Aorta (tissue), 5 donors: ENCODE measurements at places on chromosomes 2 and 18. TPM values are rescaled to one million over a fixed set of nuclear protein-coding genes. Genes with fewer than 3 reads are reported as not detected.

DNA sequence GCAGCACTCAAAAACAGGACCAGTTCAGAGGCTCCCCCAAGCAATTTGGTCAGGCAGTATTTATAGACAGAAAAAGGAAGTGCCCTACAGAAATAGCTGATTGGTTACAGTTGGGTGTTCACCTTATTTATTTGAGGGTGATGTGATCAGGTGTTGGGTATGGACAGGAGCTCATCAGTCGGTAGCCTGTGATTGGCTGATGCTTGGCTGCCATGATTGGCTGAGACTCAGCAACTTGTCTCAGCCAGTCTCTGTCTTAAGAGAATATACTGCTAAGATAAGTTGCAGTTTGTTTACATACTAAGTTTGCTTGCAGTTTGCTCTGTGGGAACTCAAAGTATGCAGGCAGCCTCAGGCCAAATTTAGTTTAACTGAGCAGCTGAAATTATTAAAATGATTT is 9.4 kb downstream of the ABCG8 start:
- H3K36me3 ChIP-seq, result no peaks in the 10 kb centered on the region
- no peaks in the 10 kb centered on the region for H3K27me3 ChIP-seq

GRCh38 chr2:158818511-158818910 is 23.4 kb downstream of the DAPL1 start:
- H3K4me3 ChIP-seq, result no peak overlapping the region
- H3K27ac ChIP-seq, result no peak overlapping the region
- DNase-seq, result no peak
- H3K27me3 ChIP-seq, result no peaks in the 10 kb centered on the region
- no peaks in the 10 kb centered on the region for H3K36me3 ChIP-seq

The WNT6 gene
- 0.88 TPM for total RNA-seq

The SERPINB12 gene
- not detected for total RNA-seq

DNA sequence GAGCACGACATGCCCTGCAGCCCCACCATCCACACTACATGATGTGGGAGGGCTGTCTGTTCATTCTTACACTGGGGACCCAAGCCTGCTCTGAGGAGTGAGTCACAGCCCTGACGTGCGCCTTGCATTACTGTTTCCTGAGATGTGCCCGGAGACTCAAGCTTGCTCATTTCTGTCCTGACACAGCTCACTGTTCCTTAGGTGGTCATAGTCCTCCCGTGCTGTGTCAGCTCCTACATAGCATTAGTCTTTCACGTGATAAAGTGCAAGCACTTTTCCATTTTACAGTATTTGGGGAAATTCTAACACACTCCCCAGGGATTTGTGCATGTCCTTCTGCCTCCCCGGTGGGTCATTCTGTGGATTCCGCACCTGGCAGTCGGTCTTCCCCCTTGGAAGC is 46.2 kb upstream of the TRIM43B start:
- no peaks in the 10 kb centered on the region for H3K4me1 ChIP-seq
- H3K4me3 ChIP-seq, result no peak overlapping the region
- no peak for DNase-seq
- H3K27ac ChIP-seq, result no peak overlapping the region
- no peaks in the 10 kb centered on the region for H3K36me3 ChIP-seq

The DCDC2C gene
- total RNA-seq, result not detected

DNA sequence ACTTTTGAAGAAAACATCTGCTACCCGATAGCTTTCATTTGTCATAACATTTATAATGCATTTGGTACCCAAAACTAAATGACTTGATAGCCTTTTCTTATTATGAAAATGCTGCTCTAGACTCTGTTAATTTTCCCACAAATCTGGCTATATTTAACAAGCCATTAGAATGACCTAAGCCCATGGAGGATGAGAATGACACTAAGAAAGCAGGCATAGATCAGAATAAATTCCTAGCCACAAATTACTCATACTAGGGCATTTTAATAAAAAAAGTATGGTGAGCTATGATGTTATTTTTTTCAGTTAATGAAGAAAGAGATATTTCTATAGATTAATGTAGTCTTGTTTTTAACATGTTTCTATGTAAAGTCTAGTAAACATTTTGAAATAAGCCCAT is 1728.3 kb downstream of the SUCLG1 start:
- H3K27ac ChIP-seq, result no peak overlapping the region
- H3K27me3 ChIP-seq, result no peaks in the 10 kb centered on the region
- no peak overlapping the region for H3K4me3 ChIP-seq
- no peaks in the 10 kb centered on the region for H3K36me3 ChIP-seq
- no peak for DNase-seq

The REG3A gene
- 4.1 TPM for total RNA-seq

- no peak overlapping the region for H3K4me3 ChIP-seq
- no peak overlapping the region for H3K27ac ChIP-seq
- no peaks in the 10 kb centered on the region for H3K36me3 ChIP-seq
- no peaks in the 10 kb centered on the region for H3K4me1 ChIP-seq
Measured at GRCh38 chr2:118721817-118722551, 125.5 kb downstream of the EN1 start.

DNA sequence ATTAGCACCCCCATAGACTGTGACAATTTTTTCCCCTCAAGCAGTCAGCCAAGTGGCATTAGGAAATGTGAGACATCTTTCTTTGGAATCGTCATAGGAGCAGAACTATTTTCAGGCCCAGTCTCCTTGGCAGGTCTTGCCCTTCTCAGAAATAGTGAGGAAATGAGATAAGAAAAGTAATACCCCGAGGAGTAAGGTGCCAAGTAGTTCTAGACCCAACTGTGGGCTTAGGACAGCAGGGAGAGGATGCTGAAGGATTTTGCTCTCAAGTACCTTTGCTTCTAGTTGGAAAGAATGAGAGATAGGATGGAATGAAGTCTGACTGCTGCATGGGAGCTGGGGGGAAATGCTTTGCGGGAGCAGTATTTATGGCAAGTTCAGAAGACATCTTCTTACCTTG is 31.8 kb downstream of the PRKCE start:
- no peaks in the 10 kb centered on the region for H3K36me3 ChIP-seq
- H3K27me3 ChIP-seq, result no peaks in the 10 kb centered on the region
- H3K4me3 ChIP-seq, result no peak overlapping the region
- DNase-seq, result no peak

The FNDC4 gene
- 12.1 TPM for total RNA-seq

DNA sequence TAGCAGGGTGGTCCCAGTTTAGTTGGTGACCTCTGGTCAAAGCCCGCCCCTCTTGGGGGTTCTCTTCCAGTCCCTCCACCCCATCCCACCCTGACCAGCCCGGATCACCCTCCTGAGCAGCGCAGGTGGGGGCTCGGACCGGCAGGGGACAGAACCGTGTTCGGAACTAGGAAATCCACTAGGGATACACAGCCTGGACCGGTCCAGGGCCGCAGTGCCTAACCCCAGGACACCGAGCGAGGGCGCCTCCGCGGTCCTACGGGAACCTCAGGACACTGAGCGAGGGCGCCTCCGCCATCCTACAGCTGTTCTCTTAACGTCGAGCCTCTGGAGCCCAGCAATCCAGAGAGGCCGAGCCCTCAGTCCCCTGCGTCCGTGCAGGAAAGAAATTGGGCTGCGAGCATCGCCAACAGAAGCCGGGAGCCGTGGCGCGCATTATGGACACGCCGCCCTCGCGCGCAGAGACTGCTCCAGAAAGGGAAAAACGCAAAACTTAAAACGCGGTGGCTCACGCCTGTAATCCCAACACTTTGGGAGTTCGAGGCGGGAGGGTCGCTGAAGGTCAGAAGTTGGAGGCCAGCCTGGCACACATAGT is 8.5 kb downstream of the RAX start:
- DNase-seq, result no peak
- H3K4me3 ChIP-seq, result no peak overlapping the region
- no peak overlapping the region for H3K27ac ChIP-seq

DNA sequence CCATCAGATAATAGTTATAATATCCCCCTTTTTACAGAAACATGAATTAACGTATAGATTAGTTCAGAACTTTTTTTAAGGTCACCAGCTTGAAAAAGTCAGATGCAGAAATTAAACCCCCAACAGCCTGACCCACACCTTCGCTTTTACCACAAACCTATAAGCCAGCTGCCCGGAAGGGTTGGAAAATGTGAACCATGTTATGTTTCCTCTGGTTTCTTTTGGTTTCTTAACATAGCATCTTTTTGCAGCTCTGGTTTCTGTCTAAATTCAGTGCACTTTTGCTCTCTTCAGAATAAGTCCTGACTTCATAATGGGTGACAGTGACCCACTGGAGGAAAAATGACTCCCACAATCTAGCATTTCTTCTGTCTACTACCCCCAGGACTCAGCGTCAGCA is 381.7 kb upstream of the DDX18 start:
- H3K27me3 ChIP-seq, result no peaks in the 10 kb centered on the region
- no peaks in the 10 kb centered on the region for H3K4me1 ChIP-seq
- no peak overlapping the region for H3K4me3 ChIP-seq
- DNase-seq, result no peak

DNA sequence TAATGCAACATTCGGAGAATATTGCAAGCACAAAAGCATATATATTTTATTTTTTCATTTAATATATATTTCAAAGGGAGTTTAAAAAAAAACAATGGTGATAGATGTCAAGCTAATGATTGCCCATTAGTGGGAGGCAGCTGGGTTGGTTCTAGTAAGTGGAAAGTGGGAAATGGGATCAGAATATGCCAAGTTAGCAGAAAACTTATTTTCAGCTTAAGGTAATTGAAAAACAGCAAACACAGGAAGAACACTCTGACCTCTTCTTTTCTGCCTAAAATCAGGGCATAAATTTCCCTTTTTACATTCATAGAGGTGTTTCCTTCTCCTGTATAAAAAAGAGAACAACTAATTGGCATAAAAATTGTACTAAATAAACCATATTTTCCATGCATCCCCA is 535.3 kb upstream of the SYT4 start:
- H3K4me1 ChIP-seq, result no peaks in the 10 kb centered on the region
- H3K27ac ChIP-seq, result no peak overlapping the region
- DNase-seq, result no peak
- H3K36me3 ChIP-seq, result no peaks in the 10 kb centered on the region

DNA sequence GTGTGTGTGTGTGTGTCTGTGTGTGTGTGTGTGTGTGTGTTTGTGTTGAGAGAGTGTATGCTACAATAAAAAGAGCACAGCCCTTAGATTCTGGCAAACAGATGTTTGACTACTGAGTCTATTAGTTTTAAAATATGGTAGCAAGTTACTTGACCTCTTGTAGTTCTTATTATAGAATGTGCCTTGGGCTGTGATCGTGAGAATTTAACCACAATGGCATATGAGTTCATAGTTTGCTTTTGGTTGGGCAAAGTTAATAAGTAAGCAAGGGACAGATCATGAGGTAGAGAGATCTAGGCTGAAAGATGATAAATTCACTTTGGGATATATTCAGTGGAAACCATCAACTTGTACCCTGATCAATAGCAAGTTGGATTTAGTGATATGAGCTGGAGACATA is 334.3 kb upstream of the VWC2L start:
- no peak for DNase-seq
- H3K36me3 ChIP-seq, result no peaks in the 10 kb centered on the region
- no peaks in the 10 kb centered on the region for H3K27me3 ChIP-seq
- no peaks in the 10 kb centered on the region for H3K4me1 ChIP-seq

The GCKR gene
- 0.69 TPM for total RNA-seq

GRCh38 chr18:52636536-52636935 is 296.5 kb downstream of the DCC start:
- no peaks in the 10 kb centered on the region for H3K4me1 ChIP-seq
- H3K4me3 ChIP-seq, result no peak overlapping the region
- H3K27ac ChIP-seq, result no peak overlapping the region
- no peaks in the 10 kb centered on the region for H3K36me3 ChIP-seq

DNA sequence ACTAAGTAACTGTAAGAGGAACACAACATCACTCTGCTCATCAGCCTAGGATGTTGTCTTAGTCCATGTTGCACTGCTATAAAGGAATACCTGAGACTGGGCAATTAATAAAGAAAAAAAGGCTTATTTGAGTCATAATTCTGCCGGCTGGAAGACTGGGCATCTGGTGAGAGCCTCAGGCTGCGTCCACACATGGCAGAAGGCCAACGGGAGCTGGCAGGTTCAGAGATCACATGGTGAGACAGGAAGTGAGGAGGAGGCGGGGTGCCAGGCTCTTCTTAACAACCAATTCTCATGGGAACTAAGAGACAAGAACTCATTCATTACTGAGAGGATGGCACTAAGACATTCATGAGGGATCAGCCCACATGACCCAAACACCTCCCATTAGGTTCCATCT is 46.8 kb downstream of the EPG5 start:
- peaks cover 10% of the 10 kb centered on the region for H3K36me3 ChIP-seq
- H3K4me3 ChIP-seq, result no peak overlapping the region
- no peaks in the 10 kb centered on the region for H3K4me1 ChIP-seq
- no peak overlapping the region for H3K27ac ChIP-seq
- no peaks in the 10 kb centered on the region for H3K27me3 ChIP-seq

DNA sequence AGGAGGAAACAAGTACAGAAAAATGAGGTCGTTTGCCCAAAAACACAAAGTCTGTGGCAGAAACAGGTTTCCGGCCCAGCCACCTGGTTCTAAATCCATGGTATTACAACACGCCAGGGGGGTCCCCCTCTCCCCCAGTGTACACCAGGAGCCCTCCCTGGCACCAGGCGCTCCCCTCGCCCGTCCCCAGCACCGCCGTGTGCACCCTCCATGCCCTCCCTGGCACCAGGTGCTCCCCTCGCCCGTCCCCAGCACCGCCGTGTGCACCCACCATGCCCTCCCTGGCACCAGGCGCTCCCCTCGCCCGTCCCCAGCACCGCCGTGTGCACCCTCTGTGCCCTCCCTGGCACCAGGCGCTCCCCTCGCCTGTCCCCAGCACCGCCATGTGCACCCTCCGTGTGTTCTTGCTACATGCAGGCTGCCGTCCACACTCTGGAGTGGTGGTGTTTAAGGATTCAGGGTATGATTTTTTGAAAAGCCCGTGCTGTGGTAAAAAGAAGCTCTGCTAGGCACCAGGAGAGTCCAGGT is 59.8 kb upstream of the NFATC1 start:
- H3K27ac ChIP-seq, result no peak overlapping the region
- no peaks in the 10 kb centered on the region for H3K36me3 ChIP-seq
- no peak for DNase-seq
- H3K27me3 ChIP-seq, result no peaks in the 10 kb centered on the region

GRCh38 chr18:22219568-22220355 is 50.4 kb downstream of the GATA6 start:
- DNase-seq, result no peak
- H3K4me3 ChIP-seq, result no peak overlapping the region
- H3K36me3 ChIP-seq, result no peaks in the 10 kb centered on the region
- H3K4me1 ChIP-seq, result no peaks in the 10 kb centered on the region

The SKOR2 gene
- total RNA-seq, result not detected

- no peak overlapping the region for H3K27ac ChIP-seq
- DNase-seq, result no peak
- no peak overlapping the region for H3K4me3 ChIP-seq
- no peaks in the 10 kb centered on the region for H3K4me1 ChIP-seq
- H3K27me3 ChIP-seq, result no peaks in the 10 kb centered on the region
Measured at GRCh38 chr2:151669585-151670081, 64.6 kb downstream of the NEB start.

- no peak overlapping the region for H3K4me3 ChIP-seq
- DNase-seq, result no peak
- H3K36me3 ChIP-seq, result no peaks in the 10 kb centered on the region
- H3K4me1 ChIP-seq, result no peaks in the 10 kb centered on the region
- no peak overlapping the region for H3K27ac ChIP-seq
Measured at GRCh38 chr18:42784632-42785031, 330.9 kb downstream of the RIT2 start.
